ENCODE measurements at places on chromosomes 12 and 14. TPM values are rescaled to one million over a fixed set of nuclear protein-coding genes. Genes with fewer than 3 reads are reported as not detected.

KDM5A gene
- total RNA-seq = 58.2 TPM

PLEK2 gene
- 2.6 TPM for total RNA-seq

DPPA3 gene
- total RNA-seq = not detected

TMEM229B gene
- total RNA-seq = 1.6 TPM

PRIMA1 gene
- total RNA-seq = not detected

GLIPR1L1 gene
- total RNA-seq = not detected

SDSL gene
- 2.3 TPM for total RNA-seq

KLRF1 gene
- total RNA-seq = 0.16 TPM

ZBTB39 gene
- total RNA-seq = 8.3 TPM

XPOT gene
- 104 TPM for total RNA-seq

SSTR1 gene
- total RNA-seq = 5.5 TPM

DBX2 gene
- total RNA-seq = 0.12 TPM

PRKD1 gene
- 8.0 TPM for total RNA-seq

GPR68 gene
- 3.4 TPM for total RNA-seq

NUP107 gene
- 33.6 TPM for total RNA-seq

All from hair follicle dermal papilla cell (primary cell).